Activated T-helper 2 cell treated with anti-CD3 and anti-CD28 coated beads, Interferon-gamma antibody, Interleukin-2, Interleukin-4, amounts not matched to agents 10 μg/mL and 5 μg/mL and 100 μg/mL, durations not matched to agents 14 hours and 24 hours and 36 hours (primary cell): ENCODE measurements at places on chromosomes 1 and 21. TPM values are rescaled to one million over a fixed set of nuclear protein-coding genes. Genes with fewer than 3 reads are reported as not detected.

The LCE1F gene
- not detected in 2 replicates for total RNA-seq

DNA sequence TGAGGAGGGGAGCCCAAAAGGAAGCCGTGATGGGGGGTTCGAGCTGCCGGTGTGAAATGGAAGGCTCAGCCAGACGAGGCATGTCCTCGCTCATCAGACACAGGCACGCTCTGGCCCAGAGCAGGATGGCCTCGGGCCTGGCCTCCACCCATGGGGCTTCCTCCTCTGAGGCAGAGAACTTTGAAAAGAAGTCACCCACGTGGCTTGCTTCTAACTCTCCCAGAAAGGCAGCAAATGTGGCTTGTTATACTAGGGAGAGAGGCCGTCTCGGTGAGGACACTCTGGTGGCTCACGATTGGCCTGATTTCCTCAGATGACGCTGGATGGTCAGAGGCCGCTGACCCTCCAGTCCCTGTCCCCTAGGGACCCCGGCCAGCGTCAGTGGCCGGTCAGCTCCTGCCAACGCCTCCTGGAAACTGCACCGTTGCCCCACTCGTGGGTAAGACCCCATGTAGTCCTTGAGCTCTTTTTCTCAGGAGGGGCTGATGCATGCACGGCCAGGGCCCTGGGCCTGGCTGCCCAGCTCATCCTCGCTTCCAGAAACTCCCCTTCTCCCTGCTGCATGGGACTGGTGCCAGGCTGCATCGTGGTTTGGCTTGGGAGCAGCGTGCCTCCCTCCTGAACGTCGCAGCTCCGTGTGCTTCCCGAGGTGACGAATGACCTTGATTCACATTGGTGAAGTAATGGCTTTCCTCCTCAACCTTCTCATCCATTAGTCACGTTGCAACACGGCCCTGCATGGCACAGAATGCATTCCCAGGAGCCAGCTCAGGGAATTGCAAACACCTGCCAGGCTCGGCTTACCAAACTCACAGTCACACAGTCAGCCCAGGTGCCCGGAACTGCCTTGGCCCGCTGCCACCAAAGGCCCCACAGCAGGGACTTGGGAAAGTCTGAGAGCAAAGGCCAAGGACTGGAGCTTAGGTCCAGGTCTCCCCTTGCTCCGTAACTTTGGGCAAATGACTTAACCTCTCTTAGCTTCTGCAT is 58.8 kb downstream of the TOMM20 start:
- no peak for DNase-seq

GRCh38 chr1:229452956-229453801 is 19.3 kb upstream of the ACTA1 start:
- no peak for DNase-seq

The KCNE2 gene
- not detected in 2 replicates for total RNA-seq

- DNase-seq, result no peak
Measured at GRCh38 chr1:197103300-197103699, 36.2 kb upstream of the F13B start.

The MATN1 gene
- 0.21 and 0.44 TPM in 2 replicates for total RNA-seq

The ASTN1 gene
- not detected in 2 replicates for total RNA-seq

- no peak for DNase-seq
Measured at GRCh38 chr1:52727114-52727586, 897 bp downstream of the ZYG11B start.

DNA sequence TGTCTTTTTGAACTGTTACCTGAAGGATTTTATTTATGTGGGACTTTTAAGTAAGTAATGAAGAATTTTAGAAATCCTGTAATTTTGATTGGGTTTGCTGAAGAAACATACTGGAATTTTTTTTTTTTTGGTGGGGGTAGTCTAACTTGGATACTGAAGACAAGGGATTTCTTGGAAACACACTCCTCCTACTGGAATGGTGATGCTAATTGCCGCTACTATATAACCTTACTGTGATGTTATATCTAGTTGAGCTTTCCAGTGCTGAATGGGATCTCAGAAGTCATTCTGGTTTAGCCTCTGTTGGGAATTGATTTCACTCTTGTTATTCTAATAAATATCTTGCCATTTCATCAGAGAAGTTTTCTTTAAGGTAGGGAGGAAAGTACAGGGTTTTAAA is 8.4 kb downstream of the PPP2R5A start:
- no peak for DNase-seq

- DNase-seq, result no peak
Measured at GRCh38 chr1:53068314-53069099, 6.5 kb downstream of the PODN start.

DNA sequence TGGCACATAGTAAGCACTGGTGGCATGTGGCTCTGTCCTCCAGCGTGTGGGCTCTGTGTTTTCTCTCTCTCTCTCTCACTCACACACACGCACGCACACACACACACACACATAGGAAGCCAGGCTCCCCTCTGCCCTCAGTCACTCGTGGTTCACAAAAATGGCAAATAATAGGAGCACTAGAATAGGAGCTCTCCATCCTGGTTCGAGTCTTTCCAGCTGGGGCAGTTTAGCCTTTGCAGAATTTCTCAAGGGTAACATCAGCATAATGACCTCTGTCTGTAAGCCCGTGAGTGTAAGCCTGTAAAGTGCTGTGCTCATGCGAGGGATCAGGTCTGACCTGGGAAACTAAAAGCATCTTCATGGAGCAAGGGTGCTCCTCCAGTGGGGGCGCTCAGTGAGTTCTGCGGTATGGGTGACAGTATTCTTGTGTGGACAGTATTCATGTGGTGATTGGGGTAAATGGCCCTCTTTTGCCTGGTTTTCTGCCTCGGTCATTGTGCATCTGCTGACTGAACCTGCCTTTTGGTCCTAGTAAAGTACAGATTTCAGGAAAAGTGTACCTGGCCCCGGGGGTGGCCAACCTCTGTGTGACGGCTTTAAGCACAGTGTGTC is 842 bp upstream of the ZC3H12A start:
- DNase-seq, result no peak

DNA sequence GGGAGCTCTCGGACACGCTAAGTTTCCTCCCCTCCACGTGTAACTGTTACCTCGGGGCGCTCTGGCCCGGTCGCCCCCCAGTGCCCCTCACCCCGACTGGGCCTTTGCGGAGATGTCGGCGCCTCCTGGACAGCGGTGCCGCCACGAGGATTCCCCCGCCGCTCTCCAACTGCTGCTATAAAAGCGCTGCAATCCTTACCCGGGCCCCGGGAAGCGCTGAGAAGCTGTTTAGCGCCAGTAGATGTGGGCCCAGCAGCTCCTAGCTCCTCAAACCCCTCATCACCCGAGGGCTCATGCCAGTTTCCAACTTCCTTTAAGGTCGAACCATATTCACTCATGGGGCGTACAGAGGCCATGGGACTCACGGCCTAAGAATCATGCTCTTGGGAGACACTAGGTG is 361 bp upstream of the LMX1A start:
- no peak for DNase-seq

DNA sequence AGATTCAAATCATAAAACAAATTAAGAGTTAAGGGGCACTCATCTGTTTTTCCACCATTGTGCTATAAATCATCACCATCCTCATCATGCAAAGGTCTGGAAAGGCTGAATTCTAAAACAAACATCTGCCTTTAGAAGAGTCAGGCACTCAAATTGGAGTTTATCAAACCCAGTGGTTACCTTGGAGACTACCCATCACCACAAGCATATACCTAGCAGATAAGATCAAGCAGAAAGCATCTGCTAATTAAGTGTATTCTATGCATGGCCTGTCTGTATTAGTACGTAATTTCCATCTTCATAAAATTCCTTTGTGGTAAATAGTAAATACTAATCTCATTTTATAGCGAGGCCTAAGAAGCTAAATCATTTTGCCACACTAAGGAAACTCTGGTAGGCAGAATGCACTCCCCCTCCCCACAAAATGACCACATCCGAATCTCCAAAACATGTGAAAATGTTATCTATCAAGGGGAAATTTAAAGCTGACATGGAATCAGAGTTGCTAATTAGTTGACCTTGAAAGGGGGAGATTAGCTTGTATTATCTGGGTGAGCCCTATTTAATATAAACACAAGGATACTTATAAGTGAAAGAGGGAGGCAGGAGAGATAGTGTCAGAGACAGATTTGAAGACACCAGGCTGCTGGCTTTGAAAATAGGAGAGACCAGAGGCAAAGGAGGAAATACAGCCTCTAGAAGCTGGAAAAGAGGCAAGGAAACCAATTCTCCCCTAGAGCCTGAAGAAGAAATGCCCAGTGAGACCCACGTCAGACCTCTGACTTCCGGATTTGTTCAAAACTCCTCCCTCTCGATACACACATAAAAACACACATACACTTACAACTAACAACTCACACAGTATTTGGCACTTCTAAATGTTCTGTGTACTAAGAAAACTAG is 23.2 kb downstream of the ARID4B start:
- no peak for DNase-seq

- DNase-seq, result peak; percentile 23
Measured at GRCh38 chr1:207579436-207579799, 65.5 kb upstream of the CR1L start.

The GBP3 gene
- 6.4 and 7.5 TPM in 2 replicates for total RNA-seq

GRCh38 chr21:33047231-33047630 is 21.5 kb downstream of the OLIG2 start:
- DNase-seq, result no peak

DNA sequence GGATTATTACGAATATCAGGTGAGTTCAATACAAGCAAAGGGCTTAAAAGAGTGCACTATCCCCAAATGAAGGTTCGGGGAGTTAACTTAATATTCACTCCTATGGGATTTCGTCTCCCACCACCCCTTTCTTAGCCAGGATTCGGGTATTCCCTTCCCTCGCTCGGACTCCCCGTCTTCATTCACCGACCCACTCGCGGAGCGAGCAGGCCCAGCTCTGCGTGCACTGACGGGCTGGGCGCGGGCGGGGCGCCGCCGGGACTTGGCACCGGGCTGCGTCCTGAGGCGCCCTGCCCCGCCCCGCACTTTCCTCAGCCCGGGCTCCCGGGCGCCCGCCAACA is 7.7 kb upstream of the MPZL1 start:
- no peak for DNase-seq

The TTC22 gene
- total RNA-seq, result 0.76 and 1.3 TPM in 2 replicates

DNA sequence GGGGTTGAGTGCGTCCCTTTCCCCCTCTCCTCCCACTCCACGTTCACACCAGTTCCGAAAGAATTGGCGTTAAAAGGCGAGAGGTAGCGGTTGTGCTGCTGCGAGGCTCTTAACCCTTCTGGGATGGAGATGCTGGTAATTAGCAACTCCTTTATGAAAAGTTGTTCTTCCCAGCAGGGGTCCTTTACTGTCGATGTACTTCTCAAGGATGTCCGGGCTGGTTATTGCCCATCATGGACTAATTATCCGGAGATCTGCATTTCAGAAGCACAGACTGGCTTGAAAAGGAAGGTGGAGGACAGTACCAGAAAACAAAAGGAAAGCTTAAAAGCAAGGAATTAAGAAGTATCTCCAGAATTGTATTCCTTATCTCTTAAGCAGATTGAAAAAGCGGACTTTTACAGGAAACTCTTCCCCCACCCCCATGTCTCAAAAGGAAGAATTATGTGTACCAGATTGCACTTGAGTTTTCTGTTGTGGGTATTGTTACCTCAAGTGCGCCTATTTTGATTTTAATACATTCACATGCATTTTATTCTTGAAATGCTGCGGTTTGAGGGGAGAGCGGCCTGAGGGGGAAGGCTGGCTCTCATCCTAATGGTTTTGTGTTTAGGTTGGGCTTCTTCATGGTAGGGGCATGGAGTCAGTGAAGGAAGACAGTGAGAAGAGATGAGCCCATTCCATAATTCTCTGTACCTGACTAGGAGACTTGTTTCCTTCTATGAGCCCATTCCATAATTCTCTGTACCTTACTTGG is 1.5 kb downstream of the AK4 start:
- DNase-seq, result no peak

- no peak for DNase-seq
Measured at GRCh38 chr1:231032963-231033362, 7.1 kb downstream of the FAM89A start.

- DNase-seq, result no peak
Measured at GRCh38 chr1:150558303-150558704, 9.1 kb downstream of the ADAMTSL4 start.

GRCh38 chr1:9815150-9815549 is 8.6 kb downstream of the CLSTN1 start:
- no peak for DNase-seq

The RGS7 gene
- total RNA-seq, result not detected in 2 replicates

GRCh38 chr1:5730272-5731109 is 261.7 kb downstream of the NPHP4 start:
- no peak for DNase-seq

DNA sequence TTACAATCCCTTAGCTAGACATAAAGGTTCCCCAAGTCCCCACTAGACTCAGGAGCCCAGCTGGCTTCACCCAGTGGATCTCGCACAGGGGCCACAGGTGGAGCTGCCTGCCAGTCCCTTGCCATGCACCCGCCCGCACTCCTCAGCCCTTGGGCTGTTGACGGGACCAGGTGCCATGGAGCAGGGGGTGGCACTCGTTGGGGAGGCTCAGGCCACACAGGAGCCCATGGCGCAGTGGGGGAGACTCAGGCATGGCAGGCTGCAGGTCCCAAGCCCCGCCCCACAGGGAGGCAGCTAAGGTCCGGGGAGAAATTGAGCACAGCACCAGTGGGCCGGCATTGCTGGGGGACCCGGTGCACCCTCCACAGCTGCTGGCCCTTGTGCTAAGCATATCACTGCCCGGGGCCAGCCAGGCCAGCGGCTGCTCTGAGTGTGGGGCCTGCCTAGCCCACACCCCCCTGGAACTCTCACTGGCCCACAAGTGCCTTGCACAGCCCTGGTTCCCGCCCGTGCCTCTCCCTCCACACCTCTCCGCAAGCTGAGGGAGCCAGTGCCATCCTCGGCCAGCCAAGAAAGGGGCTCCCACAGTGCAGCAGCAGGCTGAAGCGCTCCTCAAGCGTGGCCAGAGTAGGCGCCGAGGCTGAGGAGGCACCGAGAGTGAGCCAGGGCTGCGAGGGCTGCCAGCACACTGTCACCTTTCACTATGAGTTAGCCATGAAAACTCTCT is 117.8 kb downstream of the LIPI start:
- no peak for DNase-seq

The HSD3B2 gene
- not detected in 2 replicates for total RNA-seq

DNA sequence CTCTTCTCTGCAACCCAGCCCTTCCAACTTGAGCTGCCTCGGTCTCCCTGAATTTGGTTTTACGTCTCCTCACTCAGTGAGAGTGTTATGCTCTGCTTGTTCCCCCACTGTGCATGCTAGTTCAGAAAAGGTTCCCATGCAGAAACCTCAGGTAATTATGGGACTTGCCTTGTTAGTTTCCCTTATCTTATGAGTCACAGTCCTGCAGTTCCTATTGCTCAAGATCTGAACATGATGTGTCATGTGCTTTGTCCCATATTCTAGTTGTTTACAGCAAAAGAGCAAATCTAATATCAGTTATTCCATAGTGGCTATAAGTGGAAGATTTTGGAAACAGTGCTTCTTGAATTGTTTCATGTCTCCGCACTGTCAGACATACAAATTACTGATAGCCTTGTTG is 74.4 kb downstream of the DUSP10 start:
- no peak for DNase-seq

DNA sequence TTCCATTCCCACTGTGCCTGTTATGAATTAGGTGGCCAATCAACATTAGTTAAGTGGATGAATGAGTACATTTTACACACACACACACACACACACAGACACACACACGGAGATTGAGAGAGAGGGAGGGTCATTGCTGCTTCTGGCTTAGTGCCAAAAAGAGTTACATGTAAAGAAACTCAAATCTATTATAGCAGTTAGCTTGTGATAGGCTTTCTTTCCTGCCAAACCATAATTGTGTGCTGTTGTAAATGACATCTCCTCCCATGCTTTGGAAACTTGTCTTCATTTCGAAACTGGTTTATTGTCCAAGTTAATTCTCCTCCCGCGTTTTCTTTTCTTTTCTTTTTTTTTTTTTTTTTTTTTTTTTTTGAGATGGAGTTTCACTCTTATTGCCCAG is 1.4 kb upstream of the MT1HL1 start:
- DNase-seq, result no peak

- no peak for DNase-seq
Measured at GRCh38 chr1:205792481-205792881, 17.2 kb upstream of the RAB29 start.

The SEC16B gene
- total RNA-seq, result not detected in 2 replicates
